ENCODE measurements at places on chromosomes 2 and 18. TPM values are rescaled to one million over a fixed set of nuclear protein-coding genes. Genes with fewer than 3 reads are reported as not detected.

HOXD4 gene
- total RNA-seq, result not detected

GRCh38 chr18:79778291-79778791, 19.4 kb upstream of the KCNG2 start:
- no peaks in the 10 kb centered on the region for H3K36me3 ChIP-seq
- DNase-seq, result no peak
- H3K27me3 ChIP-seq, result no peaks in the 10 kb centered on the region
- H3K4me3 ChIP-seq, result no peak overlapping the region

DNA sequence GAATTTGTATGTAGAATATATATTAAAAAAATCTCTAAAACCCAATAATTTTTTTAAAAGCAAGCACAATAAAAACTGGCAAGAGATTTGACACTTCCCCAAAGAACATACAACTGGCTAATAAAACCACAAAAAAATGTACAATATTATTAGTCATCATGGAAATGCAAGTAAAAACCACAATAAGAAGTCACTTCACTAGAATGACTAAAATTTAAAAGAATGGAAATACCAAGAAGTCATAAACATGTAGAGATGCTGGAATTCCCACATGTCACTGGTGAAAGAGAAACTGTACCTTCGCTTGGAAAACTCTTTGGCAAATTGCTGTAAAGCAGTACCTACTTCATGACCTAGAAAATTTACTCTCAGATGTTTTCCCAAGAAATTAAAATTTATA, 43.4 kb upstream of the KYNU start:
- no peaks in the 10 kb centered on the region for H3K27me3 ChIP-seq
- no peak overlapping the region for H3K4me3 ChIP-seq
- H3K36me3 ChIP-seq, result no peaks in the 10 kb centered on the region
- H3K4me1 ChIP-seq, result no peaks in the 10 kb centered on the region

DNA sequence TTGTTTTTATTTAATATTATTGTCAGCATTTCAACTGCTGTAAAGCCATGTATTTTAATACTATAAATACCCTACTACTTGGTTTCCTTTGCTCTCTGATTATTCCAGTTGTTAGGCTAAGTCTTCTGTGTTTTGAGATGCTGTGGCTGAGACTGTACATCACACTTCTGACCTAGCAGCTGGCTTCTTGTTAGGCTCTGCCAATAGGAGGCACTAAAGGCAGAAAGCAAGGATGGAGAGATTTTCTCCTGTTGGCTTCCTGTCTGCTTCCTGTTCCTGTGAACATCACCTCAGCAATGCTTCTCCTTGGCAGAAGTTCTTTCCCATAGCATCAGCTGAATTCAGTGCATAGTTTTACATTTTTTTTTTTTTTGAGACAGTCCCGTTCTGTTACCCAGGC, 68.3 kb upstream of the YPEL5 start:
- no peaks in the 10 kb centered on the region for H3K36me3 ChIP-seq
- H3K4me3 ChIP-seq, result no peak overlapping the region
- H3K27ac ChIP-seq, result no peak overlapping the region
- peaks cover 13% of the 10 kb centered on the region for H3K27me3 ChIP-seq
- H3K4me1 ChIP-seq, result no peaks in the 10 kb centered on the region

DNA sequence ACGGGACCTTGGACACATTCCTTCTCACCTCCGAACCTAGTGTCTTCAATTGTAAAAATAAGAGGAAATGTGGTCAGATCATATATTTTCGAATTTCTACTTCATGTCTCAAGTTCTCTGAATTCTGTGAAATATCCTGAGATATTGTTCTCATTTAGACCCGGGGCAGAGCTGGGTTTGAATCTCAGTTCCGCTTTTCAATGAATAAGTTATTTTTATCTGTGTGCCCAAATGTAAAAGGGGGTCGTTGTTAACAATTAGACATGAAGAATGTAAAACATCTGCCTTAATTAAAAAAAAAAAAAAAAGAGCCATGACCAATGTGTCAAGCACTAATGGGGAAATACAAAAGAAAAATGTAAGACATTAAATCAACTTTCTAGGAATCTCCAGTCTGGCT, 48.9 kb upstream of the BCL11A start:
- peaks cover 7% of the 10 kb centered on the region for H3K27me3 ChIP-seq
- H3K27ac ChIP-seq, result no peak overlapping the region
- H3K4me3 ChIP-seq, result no peak overlapping the region
- H3K36me3 ChIP-seq, result no peaks in the 10 kb centered on the region

GRCh38 chr18:8354304-8354703, 254.9 kb upstream of the RAB12 start:
- no peaks in the 10 kb centered on the region for H3K36me3 ChIP-seq
- no peaks in the 10 kb centered on the region for H3K27me3 ChIP-seq
- H3K27ac ChIP-seq, result no peak overlapping the region
- DNase-seq, result no peak
- H3K4me3 ChIP-seq, result no peak overlapping the region
